Airway epithelial cell (primary cell): ENCODE measurements at places on chromosomes 1 and 21. TPM values are rescaled to one million over a fixed set of nuclear protein-coding genes. Genes with fewer than 3 reads are reported as not detected.

SNAPIN gene
- total RNA-seq, result 56.8 and 62.6 TPM in 2 replicates

COL6A1 gene
- total RNA-seq, result 82.4 and 93.0 TPM in 2 replicates

TMPRSS2 gene
- 1.0 and 1.2 TPM in 2 replicates for total RNA-seq

RPE65 gene
- total RNA-seq, result not detected in 2 replicates

C1QA gene
- total RNA-seq, result not detected in 2 replicates

EPHA2 gene
- total RNA-seq, result 153 and 169 TPM in 2 replicates

TESK2 gene
- total RNA-seq, result 3.2 and 4.7 TPM in 2 replicates

SPRR3 gene
- 286 and 324 TPM in 2 replicates for total RNA-seq

MATN1 gene
- not detected in 2 replicates for total RNA-seq

FAM167B gene
- total RNA-seq, result not detected in 2 replicates

HES5 gene
- 17.2 and 17.8 TPM in 2 replicates for total RNA-seq
